ENCODE measurements at places on chromosomes 7 and 10.

- DNase-seq, result no peak
These were observed 43.6 kb upstream of the MXI1 start for GRCh38 chr10:110163841-110164240.

GRCh38 chr7:158908552-158908951 is 52.2 kb downstream of the DYNC2I1 start:
- DNase-seq, result no peak

GRCh38 chr10:60942788-60943315 is 1.1 kb downstream of the RHOBTB1 start:
- DNase-seq, result no peak

- no peak for DNase-seq
These were observed 279.7 kb downstream of the USP6NL start for GRCh38 chr10:11331726-11332125.

DNA sequence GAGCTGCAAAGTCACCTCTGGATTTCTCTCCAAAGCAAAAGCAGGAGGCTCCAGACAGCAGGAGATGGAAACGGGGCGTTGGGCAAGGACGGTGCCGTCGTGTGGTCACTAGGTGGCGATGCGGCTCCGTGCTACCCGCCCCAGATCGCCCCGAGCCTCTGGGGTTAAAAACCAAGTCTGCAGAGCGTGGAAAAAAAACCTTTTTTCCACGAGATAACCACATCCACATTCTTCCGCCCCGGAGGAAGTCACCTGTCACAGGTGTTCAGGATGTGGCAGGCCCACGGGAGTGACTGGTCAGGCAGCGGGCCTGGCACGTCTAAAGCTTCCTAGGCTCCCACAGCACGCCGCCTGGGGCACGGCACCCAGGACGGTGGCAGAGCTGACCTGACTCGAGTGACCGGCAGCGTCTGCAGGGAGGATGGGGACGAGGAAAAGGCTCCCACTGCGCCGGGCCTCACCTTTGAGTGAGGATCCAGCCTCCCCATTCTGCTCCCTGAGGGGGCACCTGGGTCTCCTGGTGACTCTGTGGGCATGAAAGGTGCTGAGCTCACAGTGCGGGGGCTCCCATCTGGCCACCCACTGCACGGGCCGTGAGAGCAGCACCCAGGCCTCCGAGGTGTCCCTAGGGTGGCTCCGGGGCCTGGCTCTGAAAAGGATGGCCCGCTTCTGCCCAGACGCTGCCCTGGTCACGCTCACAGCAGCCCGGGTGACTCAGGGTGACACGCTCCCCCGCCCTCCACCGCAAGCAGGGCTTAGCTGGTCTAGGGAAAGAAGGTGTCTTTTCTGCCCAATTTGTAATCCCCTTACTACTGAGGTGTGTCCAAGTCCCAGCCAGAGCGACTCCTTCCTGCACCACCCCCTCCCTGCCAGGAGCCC is 71.3 kb upstream of the TNRC18 start:
- DNase-seq, result no peak

Measured in AG09319 (cell line).